ENCODE measurements at places on chromosomes 7 and 10.

GRCh38 chr10:59887006-59887405, 19.4 kb downstream of the CCDC6 start:
- DNase-seq: no peak

DNA sequence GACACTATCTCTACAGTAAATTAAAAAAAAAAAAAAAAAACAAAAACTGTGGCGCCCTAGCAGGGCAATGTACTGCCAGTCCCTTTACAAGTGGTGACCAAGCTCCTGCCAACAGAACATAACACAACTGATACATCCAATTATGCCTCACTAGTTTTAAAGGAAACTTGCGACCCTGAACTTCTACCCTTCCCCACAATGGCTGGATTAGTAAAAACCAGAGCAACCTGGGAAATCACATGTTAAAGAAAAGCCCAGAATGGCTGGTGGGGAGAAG, 16.5 kb downstream of the ATE1 start:
- DNase-seq: no peak

DNA sequence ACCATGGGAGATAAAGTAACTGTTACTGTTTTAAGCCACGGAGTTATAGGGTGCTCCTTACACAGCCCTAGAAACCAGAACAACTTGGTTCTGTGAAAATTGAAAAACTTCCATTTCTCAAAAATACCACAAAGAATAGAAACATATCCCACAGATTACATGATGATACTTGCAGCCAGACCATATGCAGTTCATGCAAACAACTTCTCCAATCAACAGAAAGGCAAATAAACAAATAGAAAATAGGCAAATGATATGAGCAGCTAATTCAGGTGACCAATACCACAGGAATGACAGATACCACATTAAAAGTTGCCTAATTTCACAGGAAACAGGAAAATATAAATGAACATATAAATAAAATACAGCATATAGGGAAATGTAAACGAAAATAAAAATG, 297.5 kb downstream of the HTR7 start:
- DNase-seq: no peak

- no peak for DNase-seq
Observed at GRCh38 chr7:77328669-77329068, 87.5 kb downstream of the GSAP start.

- no peak for DNase-seq
Observed at GRCh38 chr7:139797607-139798006, 19.8 kb upstream of the HIPK2 start.

DNA sequence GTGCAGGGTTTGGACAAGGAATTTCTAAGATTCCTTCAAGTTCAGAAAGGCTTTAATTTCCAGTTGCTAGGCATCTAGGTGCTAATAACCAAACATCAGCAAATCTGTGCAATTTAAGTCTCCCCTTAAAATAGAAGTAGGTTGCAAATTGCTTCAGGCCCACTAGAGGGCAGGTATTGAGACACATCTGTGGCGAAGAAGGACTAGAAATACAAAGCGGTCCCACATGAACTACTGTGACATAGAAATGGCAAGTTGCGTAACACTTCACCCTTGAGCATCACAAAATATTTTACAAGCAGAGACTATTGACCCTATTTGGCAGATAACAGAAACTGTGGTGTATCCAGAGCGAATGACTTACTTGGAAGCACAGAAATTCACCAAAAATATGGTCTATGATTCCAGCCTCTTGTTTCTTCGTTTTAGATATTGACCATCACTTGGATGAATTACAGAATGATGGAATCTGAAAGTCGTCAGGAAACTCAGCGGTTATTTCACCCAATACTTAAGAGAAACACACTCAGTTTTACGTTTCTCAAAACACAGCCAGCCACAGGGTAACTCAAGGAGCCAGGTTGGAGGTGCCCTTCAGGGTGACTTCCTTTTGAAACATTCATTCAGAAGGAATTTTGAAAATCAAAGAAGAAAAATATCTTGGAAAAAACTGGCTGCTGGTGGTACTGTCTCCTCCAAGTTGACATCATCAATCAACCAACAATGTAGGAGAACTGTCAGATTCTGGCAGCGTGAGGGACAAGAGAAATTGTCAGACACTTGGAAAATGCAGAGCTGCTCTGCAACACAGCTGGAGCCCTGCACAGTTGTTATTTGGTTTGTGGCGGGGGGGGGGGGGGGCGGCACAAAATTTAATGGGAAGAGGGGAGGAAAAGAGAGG, 256.3 kb upstream of the MINDY3 start:
- no peak for DNase-seq

GRCh38 chr10:88249450-88249849, 333.7 kb downstream of the RNLS start:
- DNase-seq: no peak

DNA sequence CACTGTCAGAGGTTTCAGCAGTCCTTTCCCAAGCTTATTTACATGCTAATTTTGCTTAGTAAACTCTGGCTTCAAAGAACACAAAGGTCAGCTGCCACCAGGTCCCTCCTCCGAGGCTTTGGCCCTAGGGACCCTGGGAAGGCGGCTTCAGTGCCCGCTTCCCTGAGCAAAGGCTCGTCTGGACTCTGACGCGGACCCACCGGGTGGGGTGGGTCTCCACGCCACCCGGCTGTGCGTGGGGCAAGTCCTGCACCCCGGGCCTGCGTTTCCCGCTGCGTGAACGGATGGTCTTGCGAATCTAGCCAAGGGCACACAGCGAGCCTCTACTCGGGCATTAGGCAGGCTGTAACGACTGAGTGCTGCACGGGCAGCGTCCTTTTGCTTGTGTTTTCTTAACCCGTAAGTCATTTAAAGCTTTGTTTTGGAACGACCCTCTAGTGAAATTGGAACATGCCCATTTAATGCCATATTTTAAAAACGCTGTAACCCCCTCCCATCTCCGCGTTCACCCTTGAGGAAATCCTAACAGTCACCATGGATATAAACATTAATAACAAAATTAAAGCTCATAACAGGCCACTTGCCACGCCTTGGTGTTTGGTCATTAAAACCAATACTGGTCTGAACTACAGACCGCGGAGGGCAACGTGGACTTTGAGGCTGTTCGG, 828 bp downstream of the BNIP3 start:
- no peak for DNase-seq

DNA sequence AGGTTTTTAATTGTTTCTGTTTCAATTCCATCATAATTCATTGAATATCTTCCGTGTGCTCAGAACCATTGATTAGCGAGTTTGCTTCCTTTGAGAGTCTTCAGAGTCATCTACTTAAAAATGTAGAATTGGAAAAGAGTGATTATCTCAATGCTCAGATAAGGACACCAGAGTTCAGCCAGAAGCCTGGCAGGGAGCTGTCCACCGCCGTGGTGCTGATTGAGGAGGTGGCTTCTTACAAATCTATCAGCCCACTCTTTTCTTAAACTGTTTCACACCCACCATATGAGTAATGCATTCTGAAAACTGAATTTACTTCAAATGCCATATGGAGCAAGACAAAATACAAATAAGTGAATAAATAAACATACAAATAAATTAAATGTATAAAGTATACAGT, 79.3 kb downstream of the INSYN2A start:
- DNase-seq: no peak

DNA sequence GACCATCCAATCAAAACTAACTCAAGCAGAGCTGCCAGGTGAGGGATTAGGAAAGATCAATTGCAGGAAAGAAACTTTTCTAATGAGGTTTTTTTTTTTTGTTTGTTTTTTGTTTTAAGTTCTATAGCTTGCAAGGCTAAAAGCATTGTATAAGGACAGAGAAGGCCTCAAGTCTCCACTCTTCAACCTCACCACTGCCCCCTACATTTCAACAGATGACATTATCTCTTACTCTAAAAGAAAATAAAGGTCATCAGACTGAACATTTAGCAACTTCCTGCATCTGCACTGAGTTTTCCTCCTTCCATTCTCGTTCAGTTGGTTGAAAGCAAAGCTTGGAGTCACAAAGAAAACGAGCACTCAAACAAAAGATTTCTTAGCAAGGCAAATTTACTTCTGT, 45.2 kb upstream of the EXOC4 start:
- no peak for DNase-seq

DNA sequence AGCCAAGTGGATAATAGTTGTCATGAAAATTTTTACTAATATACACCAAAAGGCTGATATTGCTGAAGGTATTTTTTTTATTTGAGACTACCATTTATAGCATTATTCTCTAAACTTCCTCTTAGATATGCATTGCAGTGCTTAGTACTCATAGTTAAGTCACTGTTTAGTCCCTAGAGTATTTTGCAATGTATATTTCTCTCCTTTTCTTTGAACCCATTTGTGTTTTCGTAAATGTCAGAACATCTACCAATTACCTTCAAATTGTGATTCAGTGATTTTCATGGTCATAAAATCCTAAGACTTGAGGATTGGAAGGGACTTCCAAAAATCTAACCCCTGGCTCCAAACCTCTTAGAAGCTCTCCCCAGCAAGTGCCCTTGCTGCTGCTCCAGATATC, 21.5 kb upstream of the CYP26C1 start:
- DNase-seq: no peak

DNA sequence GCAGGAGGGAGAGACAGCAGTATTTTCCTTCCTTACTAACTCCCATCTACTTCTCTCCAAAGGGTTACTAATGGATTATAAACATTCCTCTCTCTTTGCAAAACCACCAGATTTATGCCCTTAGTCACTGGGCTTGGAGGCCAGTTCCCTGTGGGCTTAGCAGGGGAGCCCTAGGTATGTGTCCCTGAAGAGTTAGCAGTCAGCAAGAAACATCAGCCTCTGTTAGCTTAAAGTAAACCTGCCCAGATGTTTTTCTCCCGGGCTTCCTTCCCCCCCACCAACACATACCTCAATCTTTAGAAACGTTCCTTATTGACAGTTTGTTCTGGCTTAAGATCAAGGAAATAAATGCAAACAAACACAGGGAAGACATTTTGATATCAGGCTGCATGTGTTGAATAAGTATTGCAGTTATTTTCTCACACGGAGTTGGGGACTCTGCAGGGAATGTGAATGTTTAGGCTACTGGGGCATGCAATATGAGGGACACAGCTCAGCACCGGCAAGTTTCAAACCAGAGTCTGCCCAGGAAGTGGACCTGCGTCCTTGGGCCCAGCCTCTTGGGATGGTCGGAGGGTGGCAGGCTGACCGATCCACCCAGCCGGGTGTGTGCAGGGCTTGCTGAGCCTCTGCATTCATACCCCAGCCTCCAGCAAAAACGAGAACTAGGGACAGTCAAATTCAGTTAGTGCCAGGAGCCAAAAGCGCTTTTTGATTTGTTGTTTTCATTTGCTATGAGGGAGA, 252.0 kb upstream of the GRB10 start:
- DNase-seq: no peak

DNA sequence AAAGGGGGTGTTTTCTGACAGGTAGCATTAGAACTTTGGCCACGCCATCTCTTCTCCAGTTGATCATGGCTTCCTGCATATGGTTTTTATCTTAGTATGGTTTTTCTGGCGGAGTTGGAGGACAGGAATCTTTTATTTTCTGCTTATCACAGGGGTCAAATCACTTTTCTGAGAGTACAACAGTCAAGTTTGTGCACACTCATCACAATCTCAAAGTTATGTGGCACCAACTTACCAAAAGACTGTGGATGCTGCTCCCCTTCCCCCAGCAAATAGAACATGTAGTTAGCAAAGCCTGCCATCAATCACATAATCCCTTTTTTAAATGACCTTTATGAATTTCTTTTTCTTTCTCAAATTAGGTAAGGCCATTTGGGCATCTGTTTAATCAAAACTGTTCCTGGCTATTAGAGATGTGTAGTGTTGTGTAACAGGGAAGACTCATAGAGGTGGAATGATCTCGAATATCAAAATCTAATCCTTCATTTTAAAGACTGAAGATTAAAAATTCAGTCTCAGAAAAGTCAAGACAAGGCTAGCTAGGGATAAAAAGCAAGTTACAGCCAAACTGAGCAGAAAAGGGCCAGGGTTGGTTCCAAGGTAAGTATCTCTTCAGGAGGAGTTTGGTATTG, 3.8 kb upstream of the CH25H start:
- no peak for DNase-seq

GRCh38 chr10:103967448-103968071, 620 bp downstream of the SLK start:
- DNase-seq: peak; percentile 21
